ENCODE measurements at places on chromosomes 1 and 21. TPM values are rescaled to one million over a fixed set of nuclear protein-coding genes. Genes with fewer than 3 reads are reported as not detected.

DNA sequence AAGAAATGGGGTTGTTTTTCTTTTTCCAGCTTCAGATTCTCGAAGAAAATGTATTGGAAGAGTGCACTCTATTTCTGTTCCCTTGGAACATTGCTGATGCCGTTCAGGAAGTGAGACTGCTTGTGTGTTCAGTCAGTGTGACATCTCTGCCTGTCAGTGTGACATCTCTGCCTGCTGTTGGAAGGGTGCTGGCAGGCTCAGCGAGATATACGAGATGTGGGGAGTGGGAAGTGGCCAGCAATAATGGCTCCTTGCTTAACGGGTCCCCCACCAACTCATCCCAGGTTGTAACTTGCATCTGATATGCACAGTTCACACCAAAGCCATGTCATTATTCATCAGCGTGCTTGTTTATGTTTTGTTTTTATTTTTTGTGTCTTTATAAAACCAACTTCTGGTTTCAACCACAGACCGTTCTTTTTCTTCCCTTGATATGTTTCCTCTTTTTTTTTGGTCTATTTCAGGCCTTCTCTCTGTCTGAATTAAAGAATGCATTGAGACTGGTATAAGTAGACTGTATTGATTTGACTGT, 145.4 kb downstream of the GALNT2 start:
- no peaks in the 10 kb centered on the region for H3K36me3 ChIP-seq
- H3K27me3 ChIP-seq: peaks cover 21% of the 10 kb centered on the region
- no peak for DNase-seq
- peaks cover 20% of the 10 kb centered on the region for H3K4me1 ChIP-seq
- H3K27ac ChIP-seq: no peak overlapping the region
- no peak overlapping the region for H3K4me3 ChIP-seq

Gene CFHR3
- not detected for total RNA-seq

Gene CD5L
- not detected for total RNA-seq

- H3K27ac ChIP-seq: no peak overlapping the region
- no peak for DNase-seq
- H3K4me1 ChIP-seq: peaks cover 4% of the 10 kb centered on the region
- no peak overlapping the region for H3K4me3 ChIP-seq
- H3K27me3 ChIP-seq: no peaks in the 10 kb centered on the region
- H3K36me3 ChIP-seq: no peaks in the 10 kb centered on the region
Observed at GRCh38 chr1:64043288-64043687, 160.1 kb upstream of the UBE2U start.

DNA sequence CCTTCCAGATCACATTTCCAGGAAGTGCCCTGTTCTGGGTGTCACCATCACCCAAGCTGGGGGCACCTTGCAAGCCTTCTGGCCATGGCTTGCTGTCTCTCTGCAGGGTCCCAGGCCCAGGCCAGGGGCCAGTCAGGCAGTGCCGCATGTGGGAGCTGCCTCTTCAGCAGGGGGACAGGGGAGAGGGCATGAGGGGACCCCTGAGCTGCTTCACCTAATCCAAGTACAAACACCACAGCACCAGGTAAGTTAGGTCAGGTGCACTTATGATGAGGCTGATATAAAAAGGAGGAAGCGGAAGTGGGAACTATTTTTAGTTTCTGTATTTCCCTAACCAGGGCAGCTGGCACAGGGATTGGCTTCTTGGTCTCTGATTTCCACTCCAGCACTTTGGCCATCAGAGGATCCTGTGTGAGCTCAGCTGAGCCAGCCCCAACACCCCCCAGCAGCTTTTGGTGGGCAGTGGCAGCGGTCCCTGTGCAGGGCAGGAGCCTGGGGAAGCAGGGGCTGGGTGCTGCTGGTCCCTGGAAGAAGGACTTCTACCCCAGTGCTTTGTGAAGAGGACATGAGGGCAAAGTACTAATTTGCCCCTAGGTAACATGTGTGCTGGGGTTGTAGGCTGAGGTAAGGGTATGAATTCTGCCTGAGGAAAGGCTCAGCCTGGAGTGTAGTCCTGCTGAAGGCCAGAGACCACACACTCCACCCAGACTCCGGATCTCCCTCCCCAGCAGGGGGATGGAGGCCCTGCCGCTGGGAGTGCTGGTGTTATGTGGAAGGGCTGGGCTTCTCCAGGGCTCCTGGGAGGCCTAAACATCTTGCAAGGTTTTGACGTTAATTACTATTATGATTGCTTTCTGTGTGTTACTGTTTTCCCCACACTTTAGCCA, 3.3 kb upstream of the PCBP3 start:
- no peak overlapping the region for H3K4me3 ChIP-seq
- no peaks in the 10 kb centered on the region for H3K4me1 ChIP-seq
- no peaks in the 10 kb centered on the region for H3K36me3 ChIP-seq
- peak; percentile 68 for DNase-seq
- H3K27me3 ChIP-seq: peaks cover 36% of the 10 kb centered on the region
- no peak overlapping the region for H3K27ac ChIP-seq

Gene SFT2D2
- 25.0 TPM for total RNA-seq

DNA sequence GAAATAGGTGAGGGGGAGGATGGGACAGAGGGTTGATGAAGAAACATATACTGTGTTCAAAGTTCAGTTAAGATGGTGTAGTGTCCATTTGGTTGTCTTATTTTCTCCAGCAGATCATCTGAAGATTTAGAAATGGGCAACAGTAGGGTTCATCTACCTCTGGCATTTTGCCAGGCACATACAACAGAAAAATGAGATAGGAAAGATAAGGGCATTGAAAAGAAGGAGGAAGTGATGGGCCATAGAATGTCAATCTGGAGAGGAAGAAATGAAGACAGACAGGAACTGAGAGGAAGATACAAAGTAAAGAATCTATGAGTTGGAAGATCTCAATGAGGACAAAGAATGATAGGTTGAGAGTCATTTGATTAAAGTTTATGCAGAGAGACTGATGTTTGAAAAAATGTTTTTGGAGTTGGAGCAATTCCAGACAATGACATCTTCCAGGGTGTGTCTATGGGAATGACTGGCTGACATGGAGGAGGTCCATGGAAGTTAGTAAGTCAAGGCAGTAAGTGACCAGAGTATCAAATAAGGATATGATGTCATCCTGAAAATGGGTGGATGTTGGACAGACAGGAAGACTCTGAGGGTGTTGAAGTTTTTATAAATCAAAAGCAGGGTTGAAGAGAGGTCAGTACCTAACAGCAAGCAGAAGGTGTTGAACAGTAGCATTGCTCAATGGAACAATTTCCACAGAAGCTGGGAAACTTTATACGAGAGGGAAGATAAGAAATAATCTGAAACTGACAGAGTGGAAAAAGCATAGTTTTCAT, 18.7 kb upstream of the CD55 start:
- no peaks in the 10 kb centered on the region for H3K36me3 ChIP-seq

GRCh38 chr1:174785510-174785909, 214.2 kb upstream of the CACYBP start:
- no peak for DNase-seq
- H3K4me1 ChIP-seq: no peaks in the 10 kb centered on the region
- H3K27ac ChIP-seq: no peak overlapping the region
- no peak overlapping the region for H3K4me3 ChIP-seq
- H3K36me3 ChIP-seq: no peaks in the 10 kb centered on the region

Gene NLRP3
- 0.09 TPM for total RNA-seq

GRCh38 chr1:39395357-39395831, 96.0 kb upstream of the BMP8A start:
- H3K36me3 ChIP-seq: peaks cover under 1% of the 10 kb centered on the region
- H3K4me3 ChIP-seq: peak overlapping the region; percentile 53
- H3K27me3 ChIP-seq: no peaks in the 10 kb centered on the region
- peak overlapping the region; percentile 31 for H3K27ac ChIP-seq
- peak; percentile 65 for DNase-seq

DNA sequence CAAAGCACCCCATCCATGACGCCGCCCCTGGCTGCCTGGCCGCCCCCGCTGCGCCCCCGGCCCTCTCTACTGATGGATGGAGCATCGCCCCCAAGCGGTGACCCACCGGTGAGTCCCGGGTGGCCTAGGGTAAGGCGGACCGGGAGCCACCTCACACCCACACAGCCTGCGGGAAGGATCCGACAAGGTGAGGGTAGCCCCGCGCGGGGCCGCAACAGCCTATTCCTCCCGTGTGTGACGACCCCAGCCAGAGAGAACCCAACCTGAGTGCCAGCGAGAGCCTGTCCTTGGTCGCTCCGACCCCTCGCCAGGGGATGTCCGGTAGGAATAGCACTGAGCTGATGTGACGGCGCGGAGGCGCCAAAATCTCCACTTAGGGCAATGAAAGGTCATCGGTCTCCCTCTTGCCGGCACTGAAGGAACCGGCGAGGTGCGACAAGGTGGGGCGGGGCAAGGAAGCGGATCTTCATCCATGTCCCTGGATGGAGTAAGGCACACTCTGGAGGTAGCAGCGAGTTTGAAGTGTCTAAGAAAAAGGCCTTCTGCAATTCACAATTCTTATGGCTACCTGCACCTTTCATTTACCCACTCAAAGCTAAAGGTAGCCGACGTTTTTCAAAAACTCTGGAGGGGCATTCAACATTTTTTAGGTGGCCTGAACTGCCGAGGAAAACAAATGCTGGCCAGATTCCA, 19.7 kb upstream of the CHIA start:
- DNase-seq: no peak
- H3K4me1 ChIP-seq: no peaks in the 10 kb centered on the region
- no peaks in the 10 kb centered on the region for H3K36me3 ChIP-seq
- no peak overlapping the region for H3K27ac ChIP-seq

Gene NFASC
- 45.9 TPM for total RNA-seq

Gene SLAMF7
- total RNA-seq: not detected

GRCh38 chr1:92030656-92031107, 897 bp downstream of the EPHX4 start:
- peak overlapping the region; percentile 76 for H3K4me3 ChIP-seq
- no peaks in the 10 kb centered on the region for H3K4me1 ChIP-seq
- H3K27me3 ChIP-seq: peaks cover 32% of the 10 kb centered on the region
- no peak for DNase-seq
- no peak overlapping the region for H3K27ac ChIP-seq

DNA sequence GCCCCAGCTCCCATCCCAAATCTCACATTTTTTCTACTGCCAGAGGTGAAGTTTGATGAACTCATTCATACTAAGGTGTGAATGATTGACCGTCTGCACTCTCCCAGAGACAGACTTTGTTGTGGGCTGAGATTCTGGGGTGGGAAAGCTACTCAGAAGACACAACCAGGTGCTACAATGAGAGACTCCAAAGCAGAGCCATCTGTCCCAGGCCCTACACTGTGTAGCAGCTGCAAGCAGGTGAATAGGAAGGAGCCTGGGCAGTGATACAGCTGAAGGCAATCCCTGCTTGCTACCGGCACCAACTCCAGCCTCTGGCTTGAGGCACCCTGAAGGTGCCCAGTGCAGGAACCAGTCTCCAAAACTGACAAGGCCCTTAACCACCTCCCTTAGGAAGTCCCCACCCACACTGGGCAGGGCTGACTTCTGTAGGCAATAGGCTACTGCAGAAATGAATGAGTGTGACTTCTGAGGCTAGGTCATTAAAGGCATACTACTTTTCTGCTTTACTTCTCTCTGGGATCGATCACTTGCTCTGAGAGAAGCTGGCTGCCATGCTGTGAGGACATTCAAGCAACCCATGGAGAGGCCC, 79.7 kb upstream of the RUNX3 start:
- no peak overlapping the region for H3K4me3 ChIP-seq
- no peak overlapping the region for H3K27ac ChIP-seq
- no peaks in the 10 kb centered on the region for H3K4me1 ChIP-seq
- no peaks in the 10 kb centered on the region for H3K36me3 ChIP-seq
- no peak for DNase-seq

DNA sequence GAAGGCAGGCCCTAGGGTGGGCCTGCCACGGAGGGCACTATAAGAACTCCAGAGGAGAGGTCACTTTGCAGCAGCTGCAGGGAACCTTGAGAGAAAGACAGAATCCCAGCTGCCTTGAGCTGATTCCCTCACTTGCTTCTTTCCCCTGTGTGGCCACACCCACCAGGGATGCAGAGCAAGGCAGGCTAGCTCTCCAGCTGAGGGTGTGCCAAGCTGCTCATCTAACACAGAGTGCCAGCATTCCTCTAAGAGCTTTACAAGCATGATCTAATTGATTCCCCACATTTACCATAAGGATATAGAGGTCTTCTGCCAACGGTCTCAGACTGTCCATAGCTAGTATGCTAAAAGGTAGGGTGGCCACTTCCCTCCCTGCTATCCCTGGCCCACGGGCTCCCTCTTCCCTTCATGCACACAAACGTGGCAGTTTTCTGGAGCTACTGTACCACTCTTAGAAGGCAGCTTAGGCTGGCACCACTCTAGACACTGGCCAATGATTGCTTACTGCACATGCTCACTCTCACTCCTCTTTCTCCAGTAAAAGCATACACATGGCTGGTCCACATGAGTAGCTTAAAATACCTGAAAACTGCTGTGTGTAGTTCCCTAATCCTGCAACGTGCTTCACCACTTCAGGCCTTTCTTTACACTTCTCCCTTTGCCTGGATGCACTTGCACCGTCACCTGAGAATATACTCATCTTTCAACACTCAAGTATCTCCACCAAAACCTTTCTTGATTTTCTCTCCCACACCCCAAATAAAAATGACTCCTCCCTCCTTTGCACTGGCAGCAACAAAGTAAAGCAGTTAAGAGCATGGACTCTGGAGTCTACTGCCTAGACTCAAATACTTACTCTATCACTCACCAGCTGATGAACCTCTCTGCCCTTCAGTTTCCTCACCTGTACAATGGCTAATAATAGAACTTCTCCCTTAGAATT, 57.7 kb downstream of the DMAP1 start:
- no peak overlapping the region for H3K27ac ChIP-seq
- H3K36me3 ChIP-seq: peaks cover 5% of the 10 kb centered on the region
- H3K27me3 ChIP-seq: no peaks in the 10 kb centered on the region
- H3K4me3 ChIP-seq: no peak overlapping the region

GRCh38 chr1:15735304-15736037, 587 bp upstream of the SLC25A34 start:
- no peak overlapping the region for H3K4me3 ChIP-seq
- no peaks in the 10 kb centered on the region for H3K36me3 ChIP-seq
- H3K27ac ChIP-seq: no peak overlapping the region
- no peaks in the 10 kb centered on the region for H3K4me1 ChIP-seq
- no peaks in the 10 kb centered on the region for H3K27me3 ChIP-seq

GRCh38 chr1:42904434-42904833, 54.2 kb downstream of the SLC2A1 start:
- H3K27ac ChIP-seq: no peak overlapping the region
- H3K4me1 ChIP-seq: no peaks in the 10 kb centered on the region
- H3K27me3 ChIP-seq: peaks cover 6% of the 10 kb centered on the region
- no peaks in the 10 kb centered on the region for H3K36me3 ChIP-seq
- H3K4me3 ChIP-seq: no peak overlapping the region
- peak; percentile 65 for DNase-seq

Gene AKNAD1
- 0.20 TPM for total RNA-seq

Gene C1orf210
- total RNA-seq: 10.4 TPM

Gene HHAT
- total RNA-seq: 9.6 TPM

GRCh38 chr1:182974506-182975191, 21.7 kb upstream of the SHCBP1L start:
- no peak overlapping the region for H3K4me3 ChIP-seq
- no peak for DNase-seq
- peaks cover 5% of the 10 kb centered on the region for H3K27me3 ChIP-seq
- H3K36me3 ChIP-seq: no peaks in the 10 kb centered on the region
- H3K27ac ChIP-seq: no peak overlapping the region
- H3K4me1 ChIP-seq: peaks cover 2% of the 10 kb centered on the region

All from endodermal cell (in vitro differentiated cells).